ENCODE measurements at places on chromosomes 1 and 21.
A peak's percentile ranks its signal among the peaks of the same experiment; 100 is the strongest.

- DNase-seq: no peak
Observed at GRCh38 chr1:101474039-101474665, 237.3 kb downstream of the S1PR1 start.

DNA sequence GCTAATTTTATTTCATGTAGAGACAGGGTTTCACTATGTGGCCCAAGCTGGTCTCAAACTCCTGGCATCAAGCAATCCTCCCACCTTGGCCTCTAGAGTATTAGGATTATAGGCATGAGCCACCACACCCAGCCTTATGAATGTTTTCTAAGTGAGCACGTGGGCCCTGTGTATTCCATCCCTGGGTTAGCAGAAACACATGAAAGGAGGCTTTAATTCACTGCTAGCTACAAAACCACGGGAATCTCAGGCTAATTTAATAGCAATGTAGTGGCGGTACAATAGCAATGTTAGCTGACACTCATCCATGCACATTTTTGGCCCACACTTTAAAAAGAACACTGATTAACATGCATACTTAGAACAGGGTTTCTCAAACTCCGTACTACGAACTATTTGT, 32.0 kb downstream of the VTCN1 start:
- DNase-seq: no peak

DNA sequence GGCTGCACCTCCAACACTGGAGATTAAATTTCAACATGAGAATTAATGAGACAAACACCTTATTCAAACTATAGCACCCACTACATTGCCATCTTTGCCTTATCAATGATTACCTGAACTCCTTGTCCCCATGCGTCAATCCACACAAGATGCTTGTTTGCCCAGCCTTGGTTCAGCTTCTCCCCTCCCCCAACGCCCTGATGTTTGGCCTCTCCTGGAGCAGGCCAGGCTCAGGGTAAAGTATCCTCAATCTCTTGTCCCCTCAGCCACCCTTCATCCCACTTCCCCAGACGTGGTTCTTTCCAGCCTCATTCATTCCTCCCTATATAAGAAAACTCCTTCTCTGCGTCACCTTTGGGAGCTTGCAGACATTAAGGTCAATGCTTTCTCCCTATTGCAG, 11.8 kb upstream of the TRIM17 start:
- DNase-seq: no peak

DNA sequence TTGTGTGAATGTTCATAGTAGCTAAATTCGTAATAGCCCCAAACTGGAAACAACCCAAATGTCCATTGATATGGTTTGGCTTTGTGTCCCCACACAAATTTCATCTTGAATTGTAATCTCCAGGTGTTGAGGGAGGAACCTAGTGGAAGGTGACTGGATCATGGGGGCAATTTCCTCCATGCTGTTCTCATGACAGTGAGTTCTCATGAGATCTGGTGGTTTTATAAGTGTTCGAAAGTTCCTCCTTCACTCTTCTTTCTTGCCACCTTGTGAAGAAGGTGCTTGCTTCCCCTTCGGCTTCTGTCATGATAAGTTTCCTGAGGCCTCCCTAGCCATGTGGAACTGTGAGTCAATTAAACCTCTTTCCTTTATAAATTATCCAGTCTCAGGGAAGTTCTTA, 11.3 kb downstream of the UBE2G2 start:
- no peak for DNase-seq

- no peak for DNase-seq
Observed at GRCh38 chr1:110786802-110787327, 86.1 kb upstream of the CD53 start.

DNA sequence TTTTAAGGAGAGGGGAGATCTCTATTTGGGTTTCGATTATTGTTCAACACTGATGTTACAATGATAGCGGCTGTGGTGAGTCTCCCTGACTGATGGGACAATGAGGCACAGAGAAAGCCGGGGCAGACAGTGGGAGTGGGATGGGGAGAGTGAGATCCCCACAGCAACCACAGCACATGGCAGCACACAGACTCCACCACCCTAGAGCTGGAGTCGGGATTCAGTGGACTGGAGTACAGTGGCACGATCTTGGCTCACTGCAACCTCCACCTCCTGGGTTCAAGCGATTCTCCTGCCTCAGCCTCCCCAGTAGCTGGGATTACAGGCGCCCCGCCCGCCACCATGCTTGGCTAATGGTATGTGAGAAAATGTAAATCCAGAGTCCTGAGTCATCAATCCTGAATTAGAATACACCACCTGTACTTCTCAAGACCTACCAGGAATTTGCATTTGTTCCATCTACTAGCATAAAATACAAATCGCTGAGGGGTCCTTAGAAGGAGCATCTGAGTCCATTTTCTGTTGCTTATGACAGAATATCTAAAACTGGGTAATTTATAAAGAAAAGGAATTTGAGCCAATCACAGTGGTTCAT, 125.8 kb downstream of the TOMM20 start:
- no peak for DNase-seq

DNA sequence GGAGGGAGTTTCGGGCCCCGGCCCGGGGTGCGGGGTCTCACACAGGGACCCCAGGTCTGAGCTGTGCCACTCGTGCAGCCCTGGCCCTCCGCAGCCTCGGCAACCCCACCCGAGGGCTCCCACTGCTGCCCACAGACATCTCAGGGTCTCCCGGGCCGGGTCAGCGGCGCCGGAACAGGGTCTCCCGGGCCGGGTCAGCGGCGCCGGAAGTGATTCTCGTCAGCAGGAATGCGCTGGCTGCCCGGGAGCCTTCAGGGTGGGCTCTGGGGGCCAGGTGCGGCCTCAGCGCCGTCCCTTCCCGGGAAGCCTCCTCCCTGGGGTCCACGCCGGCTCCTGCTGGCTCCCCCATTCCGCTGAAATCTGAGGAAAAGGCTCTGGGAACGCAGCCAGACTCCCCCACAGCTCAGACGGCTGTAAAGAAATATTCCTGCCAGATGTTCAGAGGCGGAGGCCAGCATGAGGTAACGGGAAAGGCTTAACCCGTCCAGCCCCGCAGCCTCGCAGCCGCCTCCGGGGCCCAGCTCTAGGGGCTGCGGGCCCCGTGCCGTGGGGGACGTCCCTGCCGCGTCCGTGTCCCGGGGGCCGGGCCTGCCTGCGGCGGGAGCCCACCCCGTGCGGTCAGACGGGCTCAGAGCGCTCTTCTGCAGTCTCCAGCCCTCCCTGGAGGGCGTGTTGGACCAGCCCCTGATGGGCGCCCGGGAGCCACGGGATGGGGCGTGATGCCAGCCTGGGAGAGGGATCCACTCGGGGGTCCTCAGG, 8.7 kb upstream of the COL6A1 start:
- DNase-seq: peak; percentile 70

- DNase-seq: no peak
Observed at GRCh38 chr1:244952280-244952933, 88.1 kb upstream of the HNRNPU start.

All from activated CD8-positive, alpha-beta memory T cell treated with anti-CD3 and anti-CD28 coated beads, Interleukin-2, amount 50 U/mL, for 48 hours (primary cell).